SW480 (cell line): ENCODE measurements at places on chromosomes 13 and 19.

- DNase-seq: no peak
These were observed 188.5 kb upstream of the ARGLU1 start for GRCh38 chr13:106756446-106756845.

GRCh38 chr19:41299046-41299754 lies 10.8 kb upstream of the CCDC97 start:
- DNase-seq: no peak

DNA sequence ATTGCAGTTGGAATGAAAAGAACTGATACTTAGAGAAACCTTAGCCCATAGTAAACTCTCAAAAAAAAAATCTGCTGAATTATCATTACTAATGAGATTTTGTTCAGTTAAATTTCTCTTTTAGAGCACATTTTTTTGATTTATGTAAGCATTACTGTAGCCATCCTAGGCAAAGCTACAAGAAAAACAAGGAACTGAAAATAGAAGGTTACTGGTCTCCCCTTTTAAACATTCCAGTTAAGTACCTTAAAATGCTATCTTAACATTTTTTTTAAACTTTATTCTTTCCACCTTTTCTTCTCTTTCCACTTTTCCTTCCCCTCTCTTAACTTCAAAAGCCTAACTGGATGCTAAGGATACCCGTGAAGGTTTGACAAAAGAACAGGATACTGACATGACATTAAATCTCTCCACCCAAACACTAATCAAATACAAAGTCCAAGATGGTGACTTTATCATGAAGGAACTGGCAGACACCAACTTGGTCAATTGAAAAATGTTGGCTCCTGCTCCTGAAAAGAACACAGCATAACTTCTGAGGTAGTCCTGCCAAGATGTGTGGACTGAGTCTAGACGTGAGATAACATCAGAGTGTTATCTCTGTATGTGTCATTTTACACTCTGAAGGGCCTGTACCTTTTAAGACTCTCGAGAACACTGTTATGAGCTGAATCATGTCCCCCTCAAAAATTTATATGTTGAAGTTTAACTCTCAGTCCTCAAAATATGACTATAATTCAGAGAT lies 29.5 kb upstream of the SACS start:
- DNase-seq: no peak

GRCh38 chr13:75181906-75182305 lies 300.1 kb downstream of the TBC1D4 start:
- no peak for DNase-seq

DNA sequence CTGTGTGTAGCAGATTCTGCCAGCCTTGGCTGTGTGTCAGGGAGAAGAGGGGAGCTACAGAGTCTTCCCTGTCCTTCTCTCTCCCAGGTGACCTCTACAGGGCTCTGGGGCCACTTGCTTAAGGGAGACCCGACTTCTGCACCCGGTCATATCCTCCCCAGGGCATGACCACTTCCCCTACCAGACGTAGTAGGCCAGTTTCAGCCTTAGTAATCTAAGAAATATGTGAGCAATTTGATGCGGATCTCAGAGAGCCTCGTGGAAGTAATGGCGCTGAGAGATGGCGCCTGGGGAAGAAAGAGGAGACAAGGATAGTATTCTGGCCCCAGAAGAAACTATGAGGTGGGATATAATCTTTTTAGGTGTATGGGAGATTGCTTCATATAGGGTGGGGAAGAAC lies 41.9 kb downstream of the NFIX start:
- DNase-seq: peak; percentile 68

- DNase-seq: peak; percentile 22
These were observed 22.2 kb upstream of the LRP3 start for GRCh38 chr19:33171916-33172359.

GRCh38 chr13:75724752-75725517 lies 88.8 kb downstream of the LMO7 start:
- peak; percentile 27 for DNase-seq

DNA sequence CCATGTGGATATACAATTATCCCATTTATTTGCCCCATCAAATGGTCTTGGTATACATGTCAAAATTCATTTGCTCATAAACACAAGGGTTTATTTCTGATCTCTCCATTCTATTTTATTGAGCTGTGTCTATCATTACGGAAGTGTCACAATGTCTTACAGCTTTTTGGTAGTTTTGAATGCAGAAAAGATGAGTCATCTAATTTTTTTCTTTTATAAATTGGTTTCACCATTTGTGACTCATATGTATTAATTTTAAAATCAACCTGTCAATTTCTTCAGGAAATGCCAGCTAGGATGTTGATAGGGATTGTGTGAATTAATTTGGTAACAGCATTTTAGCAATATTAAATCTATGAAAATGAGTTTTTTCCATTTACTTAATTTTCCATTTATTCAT lies 2549.4 kb downstream of the PCDH9 start:
- DNase-seq: no peak

DNA sequence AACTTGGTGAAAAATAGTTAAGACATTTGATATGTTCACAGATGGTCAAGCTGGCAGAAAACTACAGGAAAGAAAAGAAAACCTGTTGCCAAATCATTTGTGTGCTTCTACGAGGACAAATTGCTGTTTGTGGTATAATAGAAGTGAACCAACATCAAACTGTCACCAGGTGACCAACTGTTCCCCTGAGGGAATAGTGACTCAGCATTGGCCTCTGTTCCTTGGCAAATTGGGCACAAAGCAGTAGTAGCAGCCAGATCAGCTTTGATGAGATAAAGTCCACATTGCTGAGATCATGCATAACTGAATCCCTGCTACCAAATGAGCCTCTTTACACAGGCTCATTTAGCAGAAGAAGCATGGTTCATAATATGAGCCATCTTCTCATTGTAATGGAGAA lies 103.5 kb downstream of the POSTN start:
- peak; percentile 27 for DNase-seq

- DNase-seq: no peak
These were observed 706.7 kb downstream of the SLITRK5 start for GRCh38 chr13:88377852-88378251.

GRCh38 chr13:51605698-51606097 lies 21.4 kb downstream of the WDFY2 start:
- no peak for DNase-seq

DNA sequence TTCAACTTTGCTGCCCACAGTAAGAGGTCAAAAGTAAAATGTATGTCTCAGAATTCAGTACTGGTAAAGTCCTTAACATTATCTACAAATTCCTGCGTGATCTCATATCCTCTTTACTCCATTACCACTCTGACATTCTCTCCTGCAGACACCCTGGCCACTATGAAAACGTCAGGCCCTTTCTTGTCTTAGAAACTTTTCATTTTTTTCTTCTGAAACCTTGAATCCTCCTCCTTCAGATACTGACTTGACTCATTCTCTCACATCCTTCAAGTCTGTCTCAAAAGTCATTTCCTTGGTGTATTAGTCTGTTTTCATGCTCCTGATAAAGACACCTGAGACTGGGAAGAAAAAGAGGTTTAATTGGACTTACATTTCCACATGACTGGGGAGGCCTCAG lies 262.3 kb downstream of the POU4F1 start:
- no peak for DNase-seq

GRCh38 chr19:1936430-1936829 lies 4.5 kb upstream of the CSNK1G2 start:
- no peak for DNase-seq

GRCh38 chr13:30577401-30577852 lies 40.3 kb upstream of the USPL1 start:
- DNase-seq: peak; percentile 93

DNA sequence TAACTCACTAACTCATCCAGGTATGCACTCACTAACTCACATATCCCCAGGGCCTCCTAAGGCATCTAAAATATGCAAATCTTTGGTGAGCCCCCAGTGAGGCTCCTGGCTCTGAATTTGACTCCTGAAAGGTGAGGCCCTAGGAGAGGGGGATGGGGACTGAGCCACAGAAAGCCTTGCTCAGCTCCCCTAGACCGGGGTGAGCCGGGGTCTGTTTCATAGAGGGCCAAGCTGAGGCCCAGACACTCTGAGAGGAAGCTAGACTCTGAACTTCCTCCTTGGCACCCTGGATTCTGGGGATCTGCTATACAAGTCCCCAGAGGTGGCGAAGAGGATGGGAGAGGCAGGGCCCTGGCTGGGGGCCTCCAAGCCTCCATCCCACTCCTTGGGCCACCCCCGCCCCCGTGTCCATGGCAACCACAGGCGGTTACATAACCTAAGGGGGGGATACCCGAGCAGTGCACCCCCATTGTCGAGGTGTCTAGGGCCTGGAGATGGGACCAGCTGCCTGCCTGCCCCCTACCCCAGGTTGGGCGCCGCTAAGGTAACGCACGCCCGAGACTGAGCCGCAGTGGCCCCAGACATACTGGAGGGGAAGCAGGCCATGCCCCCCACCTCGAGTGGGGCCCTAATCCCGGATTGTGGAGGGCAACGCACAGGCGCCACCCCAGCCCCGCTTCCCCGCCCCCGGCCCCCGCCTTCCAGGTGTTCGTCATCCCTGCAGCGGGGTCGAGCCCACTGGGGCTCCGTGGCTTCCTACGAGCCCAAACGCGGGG lies 646 bp downstream of the ABHD8 start:
- no peak for DNase-seq

GRCh38 chr19:46224773-46225172 lies 4.8 kb upstream of the IGFL1 start:
- DNase-seq: no peak

- peak; percentile 52 for DNase-seq
These were observed 23.4 kb downstream of the IPO5 start for GRCh38 chr13:97976610-97977521.

- no peak for DNase-seq
These were observed 1.0 kb upstream of the PLK5 start for GRCh38 chr19:1522838-1523237.

DNA sequence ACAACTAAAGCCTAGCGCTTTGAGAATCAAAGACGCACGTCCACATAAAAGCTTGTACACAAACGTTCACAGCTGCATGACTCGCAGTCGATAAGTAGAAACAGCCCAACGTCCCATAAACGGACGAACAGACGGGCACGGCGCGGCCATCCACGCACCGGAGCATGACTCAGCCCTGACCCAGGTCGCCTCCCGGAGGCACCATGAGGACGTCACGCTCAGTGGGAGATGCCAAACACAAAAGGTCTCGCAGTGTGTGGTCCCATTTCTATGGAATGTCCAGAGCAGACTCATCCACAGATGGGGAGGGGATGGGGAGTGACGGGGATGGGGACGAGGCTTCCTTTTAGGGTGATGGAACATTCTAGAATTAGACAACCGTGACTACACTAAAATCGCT lies 9.4 kb downstream of the POLRMT start:
- no peak for DNase-seq

DNA sequence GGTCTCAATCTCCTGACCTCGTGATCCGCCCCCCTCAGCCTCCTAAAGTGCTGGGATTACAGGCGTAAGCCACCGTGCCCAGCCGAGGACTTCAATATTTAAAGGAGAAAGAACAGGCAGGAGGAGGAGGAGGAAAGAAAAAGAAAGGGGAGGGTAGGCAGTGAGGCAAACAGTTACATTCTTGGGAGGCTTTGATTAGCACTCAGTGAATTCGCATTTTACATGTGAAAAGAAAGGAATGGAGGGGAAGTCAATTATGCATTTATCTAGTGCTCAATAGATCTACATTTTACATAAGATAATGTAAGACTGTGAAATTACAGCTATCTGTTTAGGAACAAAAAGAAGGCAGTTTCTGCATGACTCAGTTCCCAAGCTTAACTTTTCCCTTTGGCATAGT lies 30.9 kb upstream of the CXCL17 start:
- DNase-seq: no peak

DNA sequence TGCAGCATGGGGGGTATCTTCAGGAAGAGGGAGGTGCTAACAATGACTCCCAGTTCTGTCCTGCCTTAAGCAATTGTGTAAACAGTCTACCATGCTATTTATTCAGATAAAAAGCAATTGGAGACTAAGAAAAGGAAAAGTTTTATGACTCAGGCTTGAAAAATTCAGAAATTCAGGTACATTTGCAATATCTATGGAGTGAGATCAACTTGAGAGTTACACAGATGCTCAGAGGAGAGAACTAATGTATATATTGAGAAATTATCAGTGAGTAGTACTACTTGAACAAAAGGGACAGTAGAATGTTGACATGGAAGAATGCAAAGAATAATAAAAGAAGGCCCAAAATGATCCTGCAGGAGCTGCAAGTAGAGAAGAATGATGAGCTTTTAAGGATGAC lies 277.6 kb upstream of the DACH1 start:
- DNase-seq: no peak

DNA sequence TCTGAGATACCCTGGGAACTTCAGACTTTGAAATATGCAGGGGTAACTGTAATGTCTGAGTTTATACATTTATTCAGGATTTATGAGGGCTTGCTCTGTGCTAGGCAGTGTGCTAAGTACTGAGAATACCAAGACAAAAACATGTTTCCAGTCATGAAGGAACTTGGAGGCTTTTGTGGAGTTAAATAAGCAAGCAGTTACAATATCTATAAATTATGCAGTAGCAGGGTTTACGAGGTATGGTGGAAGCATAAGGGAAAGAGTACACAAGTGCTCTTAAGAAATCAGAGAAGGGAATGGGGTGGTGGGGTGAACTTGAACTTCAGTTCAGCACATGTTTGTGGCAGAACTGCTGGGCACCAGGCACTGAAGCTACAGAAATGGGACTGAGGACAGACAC lies 28.0 kb downstream of the MAB21L1 start:
- no peak for DNase-seq

- DNase-seq: no peak
These were observed 497.6 kb downstream of the SUCLA2 start for GRCh38 chr13:47503475-47503874.

GRCh38 chr13:110863685-110864084 lies 51.2 kb downstream of the ANKRD10 start:
- DNase-seq: no peak

DNA sequence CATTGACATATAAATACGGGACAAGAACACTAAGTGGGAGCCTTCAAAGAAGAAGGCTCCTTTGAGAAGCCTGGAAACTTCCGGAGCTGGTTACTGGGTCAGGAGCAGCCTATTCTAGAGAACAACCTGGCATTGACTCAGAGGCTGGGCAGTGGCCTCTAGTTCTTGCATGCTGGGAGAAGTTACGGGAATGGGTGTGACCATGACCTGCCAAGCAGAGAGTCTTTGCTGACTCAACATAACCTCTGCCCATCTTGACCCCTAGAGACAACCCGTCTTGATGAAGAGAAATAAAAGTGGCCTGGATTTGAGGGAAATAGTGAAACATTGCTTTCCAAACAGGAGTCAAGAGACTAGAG lies 21.0 kb downstream of the STARD13 start:
- DNase-seq: no peak

GRCh38 chr13:28258417-28258816 lies 120.1 kb downstream of the PAN3 start:
- no peak for DNase-seq

GRCh38 chr19:55636723-55637122 lies 4.1 kb upstream of the ZNF580 start:
- DNase-seq: no peak

GRCh38 chr13:109275852-109276251 lies 510.5 kb downstream of the IRS2 start:
- DNase-seq: peak; percentile 47

GRCh38 chr19:24048261-24048660 lies 38.7 kb upstream of the ZNF254 start:
- no peak for DNase-seq
